Caki2 (cell line): ENCODE measurements at places on chromosomes 12 and 14.

GRCh38 chr12:56996793-56997545, 9.4 kb downstream of the ZBTB39 start:
- no peak for DNase-seq

DNA sequence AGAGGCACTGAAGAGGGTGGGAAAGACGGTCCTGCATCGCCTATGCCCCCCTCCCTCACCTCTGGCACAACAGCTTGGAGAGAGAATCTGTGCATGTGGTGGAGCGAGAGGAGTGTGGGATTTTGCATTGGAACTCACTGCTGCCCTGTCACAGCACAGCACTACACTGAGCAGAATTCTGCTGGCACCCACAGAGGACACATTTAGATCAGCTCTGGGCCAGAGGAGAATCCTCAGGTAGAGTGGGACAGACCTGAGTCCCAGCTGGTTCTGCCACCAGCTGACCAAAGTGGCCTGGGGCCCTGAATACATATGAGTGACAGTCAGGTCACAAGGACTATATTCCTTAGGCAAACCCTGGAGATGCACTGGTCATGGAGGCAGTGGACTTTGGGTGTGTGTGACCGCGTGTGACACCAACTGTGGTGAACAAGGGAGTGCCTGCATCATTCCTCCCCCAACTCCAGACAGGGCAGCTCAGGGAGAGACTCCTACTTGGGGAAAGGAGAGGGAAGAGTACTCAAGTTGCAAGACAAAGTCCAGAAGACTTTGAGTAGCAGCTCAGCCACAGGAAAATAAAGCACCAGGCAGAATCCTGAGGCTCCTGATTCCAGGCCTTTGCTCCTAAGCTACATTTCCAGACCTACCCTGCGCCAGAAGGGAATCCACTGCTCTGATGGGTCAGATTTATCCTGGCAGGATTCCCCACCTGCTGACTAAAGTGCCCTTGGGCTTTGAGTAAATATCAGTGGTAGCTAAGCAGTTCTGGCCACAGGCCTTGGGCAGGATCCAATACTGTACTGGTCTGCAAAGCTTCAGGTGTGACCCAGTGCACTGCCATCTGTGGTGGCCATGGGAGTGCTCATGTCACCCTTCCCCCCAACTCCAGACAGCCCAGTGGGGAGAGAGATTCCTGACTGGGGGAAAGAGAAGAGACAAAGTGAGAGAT, 10.6 kb upstream of the ACOT1 start:
- no peak for DNase-seq

- no peak for DNase-seq
Measured at GRCh38 chr12:55815473-55815872, 2.1 kb downstream of the SARNP start.

GRCh38 chr14:69154779-69155178, 1.9 kb upstream of the DCAF5 start:
- peak; percentile 33 for DNase-seq

DNA sequence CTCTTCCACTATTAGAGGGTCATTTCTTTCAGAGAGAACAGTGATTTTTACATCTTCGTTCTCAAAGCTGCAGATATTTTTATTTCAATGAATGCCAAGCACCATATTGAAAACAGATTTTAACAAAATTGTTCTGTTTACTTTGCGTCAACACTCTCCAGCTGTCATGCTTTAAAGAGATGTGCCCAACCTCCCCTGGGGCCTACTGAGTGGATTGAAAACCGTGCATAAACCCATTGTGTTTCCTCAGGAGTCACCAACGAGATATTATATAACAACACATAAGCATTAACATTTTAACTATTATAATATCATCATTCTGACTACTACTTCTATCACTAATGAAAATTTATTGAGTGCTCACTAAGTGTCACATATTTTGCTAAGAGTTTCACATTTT, 81.6 kb downstream of the MYF5 start:
- DNase-seq = no peak

GRCh38 chr12:64395739-64396138, 5.2 kb upstream of the C12orf56 start:
- DNase-seq = no peak

GRCh38 chr14:100294213-100294962, 11.9 kb downstream of the SLC25A29 start:
- peak; percentile 61 for DNase-seq

GRCh38 chr14:58717211-58717610, 79.4 kb downstream of the DACT1 start:
- no peak for DNase-seq

GRCh38 chr12:51217133-51217967, 512 bp downstream of the POU6F1 start:
- DNase-seq = peak; percentile 51

DNA sequence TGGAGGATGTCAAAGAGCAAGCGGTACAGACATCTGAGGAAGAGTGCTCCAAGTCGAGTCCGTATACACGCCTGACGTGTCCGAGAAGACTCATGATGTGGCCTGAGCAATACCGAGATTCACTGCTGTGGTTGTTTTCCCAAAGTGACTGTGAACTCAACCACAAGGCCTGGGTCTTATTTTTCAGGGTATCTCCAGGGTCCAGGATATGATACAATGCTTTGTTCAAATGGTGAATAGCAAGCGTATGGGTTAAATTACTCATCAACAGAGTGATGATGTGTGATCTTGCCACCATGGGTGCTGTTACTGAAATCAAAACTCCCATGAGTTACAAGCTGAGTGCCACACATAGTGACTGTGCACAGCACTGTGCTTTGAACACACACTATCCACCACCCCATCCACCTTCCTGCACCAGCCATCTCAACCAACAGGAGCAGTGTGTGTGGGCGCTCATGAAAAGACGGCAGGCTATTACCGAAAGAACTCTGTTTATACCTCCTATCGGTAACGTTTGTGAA, 109.6 kb downstream of the BCAT1 start:
- DNase-seq = no peak

DNA sequence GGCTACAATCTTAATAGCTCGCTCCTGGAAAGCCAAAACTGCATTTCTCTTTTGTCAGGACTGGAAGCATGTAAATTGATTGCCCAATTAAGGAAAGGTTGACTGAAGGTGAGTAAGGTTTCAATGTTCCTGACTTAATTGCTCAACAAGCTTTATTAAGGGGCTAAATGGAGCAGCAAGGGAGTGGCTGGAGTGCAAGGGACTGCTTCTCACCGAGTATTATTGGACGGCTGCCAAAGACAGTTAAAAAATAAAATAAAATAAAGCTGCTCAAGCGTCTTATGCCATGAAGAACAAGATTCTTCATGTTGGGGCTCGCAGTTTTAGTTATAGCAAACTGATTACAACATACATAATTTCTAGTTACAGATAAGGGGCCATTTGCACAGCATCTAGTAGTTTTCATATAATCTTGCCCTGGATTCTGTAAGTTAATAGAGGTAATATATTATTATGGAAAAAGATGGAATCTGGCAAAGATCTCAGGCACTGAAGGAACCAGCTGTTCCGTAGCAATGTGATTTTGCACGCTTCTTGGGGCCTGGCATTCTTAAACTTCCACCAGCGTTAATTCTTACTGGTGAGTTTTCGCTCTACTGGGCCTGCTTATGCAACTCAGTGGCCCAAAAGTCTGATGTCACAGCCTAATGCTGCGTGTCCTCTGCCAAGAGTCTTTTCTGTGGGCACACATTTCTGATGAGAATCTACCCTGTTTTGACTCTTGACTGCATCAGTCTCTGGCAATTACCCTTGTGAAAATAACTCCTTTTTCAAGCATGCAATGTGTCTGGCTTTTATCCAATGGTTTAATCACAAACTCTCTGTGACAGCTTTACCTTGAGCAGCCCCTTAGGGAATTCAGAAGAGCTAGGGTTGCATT, 108.5 kb downstream of the SLC38A1 start:
- peak; percentile 88 for DNase-seq

DNA sequence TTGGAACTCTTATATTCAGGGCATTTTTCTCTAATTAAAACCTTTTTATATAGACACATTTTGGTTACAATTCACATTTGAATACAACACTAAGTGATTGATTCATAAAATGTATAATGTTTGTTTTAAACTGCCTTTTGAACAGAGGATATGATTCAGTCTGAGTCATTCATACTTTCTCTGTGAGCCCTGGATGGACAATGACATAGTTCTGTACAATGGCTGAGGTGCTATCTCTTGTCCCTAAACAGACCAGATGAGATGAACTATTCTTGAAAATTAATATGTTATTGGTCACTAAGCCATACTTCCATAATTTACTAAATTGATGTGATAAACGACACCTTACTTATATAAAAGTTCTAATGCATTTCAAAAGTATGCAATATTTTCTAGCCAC, 199.7 kb upstream of the ATXN7L3B start:
- peak; percentile 41 for DNase-seq

DNA sequence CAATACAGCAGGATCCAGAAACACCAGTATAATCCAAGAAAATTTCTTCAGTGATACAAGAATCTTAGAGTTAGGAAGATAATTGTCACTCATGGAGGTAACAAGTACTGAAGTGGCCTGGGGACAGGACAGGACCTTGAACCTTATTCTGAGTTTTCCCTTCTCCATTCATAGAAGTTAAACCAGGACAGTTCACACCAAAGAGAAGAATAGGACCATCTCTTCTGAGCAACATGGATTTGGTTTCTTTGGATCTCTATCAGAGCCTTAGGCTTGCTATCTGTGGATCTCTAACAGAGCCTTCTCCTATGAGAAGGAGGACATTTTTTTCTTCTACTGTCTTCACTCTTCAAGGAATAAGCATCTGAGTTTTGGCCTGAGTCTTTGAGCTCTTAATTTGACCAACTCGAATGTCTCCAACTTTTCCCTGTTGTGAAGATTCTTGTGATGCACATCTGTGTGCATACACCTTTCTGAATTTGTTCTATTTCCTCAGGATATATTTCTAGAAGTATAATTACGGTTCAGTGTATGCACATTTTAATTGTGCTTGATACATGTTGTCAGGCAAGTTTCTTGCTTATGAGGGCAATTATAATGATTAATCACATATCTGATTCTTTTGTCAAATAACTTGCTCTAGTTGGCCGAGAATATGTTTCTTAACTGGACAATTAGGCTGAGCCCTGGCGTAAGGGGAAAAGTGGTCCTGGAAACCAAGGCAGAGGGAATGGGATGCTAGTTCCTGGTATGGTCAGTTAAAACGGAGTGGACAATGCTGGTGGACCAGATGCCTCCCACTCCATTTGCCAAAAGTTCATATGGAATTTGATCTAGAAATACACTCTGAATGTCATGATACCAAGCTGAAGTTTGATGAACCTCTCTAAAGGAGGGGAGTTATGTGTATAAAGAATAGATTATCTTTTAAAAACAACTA, 6.6 kb downstream of the KRT6A start:
- DNase-seq = no peak

GRCh38 chr14:104788161-104788818, 7.3 kb downstream of the AKT1 start:
- no peak for DNase-seq

GRCh38 chr12:112188130-112188830, 62.9 kb downstream of the TRAFD1 start:
- no peak for DNase-seq

GRCh38 chr12:124687174-124687902, 119.9 kb upstream of the NCOR2 start:
- DNase-seq = no peak

DNA sequence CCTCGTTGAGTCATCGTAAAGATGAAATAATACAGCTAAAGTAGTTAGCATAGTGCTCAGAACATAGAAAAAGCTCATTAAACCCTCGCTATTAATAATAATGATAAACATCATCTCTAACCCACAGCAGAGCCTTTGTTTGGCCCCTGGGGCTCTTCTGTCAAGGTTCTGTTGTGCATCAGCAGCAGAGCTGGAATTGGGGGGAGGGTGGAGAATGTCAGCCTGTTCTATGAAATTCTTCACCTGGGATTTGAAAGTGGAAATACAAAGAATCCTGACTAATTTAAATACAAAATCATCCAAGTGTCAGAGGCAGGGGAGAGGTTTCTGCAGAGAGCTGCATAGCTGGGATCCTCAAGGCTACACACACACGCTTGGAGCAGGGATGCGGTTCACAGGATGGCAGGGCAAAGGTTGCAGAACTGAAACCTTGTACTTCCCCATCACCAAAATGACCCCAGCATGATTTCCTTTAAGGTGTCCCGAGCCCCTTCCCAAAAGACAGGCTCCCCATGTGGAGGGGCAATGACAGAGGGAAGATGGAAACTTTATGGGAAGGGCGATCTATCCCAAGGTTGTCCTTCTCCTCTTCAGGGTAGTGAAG, 71.8 kb downstream of the DAD1 start:
- no peak for DNase-seq

GRCh38 chr12:78385541-78385940, 479.0 kb upstream of the SYT1 start:
- no peak for DNase-seq
